ENCODE measurements at places on chromosomes 16 and 17.

GRCh38 chr16:89596957-89597649 is 16.3 kb upstream of the DPEP1 start:
- no peak for DNase-seq

DNA sequence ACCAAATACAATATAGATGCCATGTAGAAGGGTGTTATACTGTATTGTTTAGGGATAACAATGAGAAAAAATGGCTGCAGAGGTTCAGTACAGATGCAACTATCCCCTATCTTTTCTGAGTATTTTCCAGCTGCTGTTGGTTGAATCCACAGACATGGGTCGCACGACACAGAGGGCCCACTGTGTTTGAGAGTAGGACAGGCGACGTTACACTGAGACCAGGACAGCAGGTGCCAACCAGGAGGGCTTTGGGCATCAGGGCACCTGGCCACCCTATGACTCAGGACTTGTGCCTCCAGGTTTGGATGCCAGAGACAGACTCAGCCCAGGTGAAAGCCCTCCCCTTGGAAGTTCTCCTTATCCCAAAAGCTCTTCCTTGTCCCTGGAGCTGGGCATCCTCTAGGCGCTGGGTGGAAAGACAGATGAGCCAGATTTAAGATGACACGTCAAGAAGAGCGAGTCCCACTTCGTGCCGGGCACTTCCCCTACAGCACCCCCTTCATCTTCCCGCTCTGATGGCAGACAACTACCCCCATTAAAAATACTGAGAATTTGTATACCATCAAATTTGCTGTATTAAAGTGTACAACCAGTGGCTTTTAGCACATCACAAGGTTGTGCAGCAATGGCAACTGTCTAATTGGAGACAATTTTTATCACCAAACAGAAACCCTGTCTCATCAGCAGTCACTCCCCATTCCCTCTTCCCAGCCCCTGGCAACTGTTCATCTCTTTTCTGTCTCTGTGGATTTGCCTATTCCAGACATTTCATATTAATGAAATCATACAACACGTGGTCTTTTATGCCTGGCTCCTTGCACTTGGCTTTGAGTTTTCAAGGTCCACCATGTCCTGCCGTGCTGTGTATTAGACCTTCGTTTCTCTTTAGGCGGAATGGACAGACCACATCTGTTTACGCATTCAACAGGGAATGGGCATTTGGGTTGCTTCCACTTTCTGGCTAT is 30.6 kb downstream of the TNFRSF13B start:
- DNase-seq = peak; percentile 73

GRCh38 chr17:50957600-50958575 is 91.7 kb upstream of the TOB1 start:
- DNase-seq = no peak

GRCh38 chr17:79970576-79971068 is 65.0 kb downstream of the TBC1D16 start:
- DNase-seq = peak; percentile 81
